Spinal cord (tissue), 10 donors: ENCODE measurements at places on chromosomes 6 and 20. TPM values are rescaled to one million over a fixed set of nuclear protein-coding genes. Genes with fewer than 3 reads are reported as not detected.

FOXF2 gene
- total RNA-seq = 7.6 TPM

OTOR gene
- not detected for total RNA-seq

SLC17A9 gene
- total RNA-seq = 1.7 TPM

DUSP15 gene
- 7.8 TPM for total RNA-seq

ATP6V1G2 gene
- total RNA-seq = 32.2 TPM

OR2B3 gene
- total RNA-seq = not detected

TBCC gene
- total RNA-seq = 35.8 TPM

DPPA5 gene
- not detected for total RNA-seq

ZSCAN31 gene
- 19.9 TPM for total RNA-seq

ELOVL4 gene
- 11.0 TPM for total RNA-seq

RSPO3 gene
- 4.0 TPM for total RNA-seq

SLC17A2 gene
- total RNA-seq = not detected

NXT1 gene
- 16.0 TPM for total RNA-seq

WFDC10B gene
- not detected for total RNA-seq

EYA2 gene
- 28.2 TPM for total RNA-seq

PGC gene
- total RNA-seq = not detected

COL20A1 gene
- 10.3 TPM for total RNA-seq

GMPR gene
- total RNA-seq = 39.4 TPM

LY6G6D gene
- 6.6 TPM for total RNA-seq

MOG gene
- total RNA-seq = 22.6 TPM

RSPH9 gene
- total RNA-seq = 4.7 TPM

SLA2 gene
- total RNA-seq = not detected

SLC32A1 gene
- total RNA-seq = 3.1 TPM

TMC2 gene
- total RNA-seq = 1.2 TPM

MUCL3 gene
- total RNA-seq = not detected

MMP24OS gene
- total RNA-seq = 19.1 TPM

MUC21 gene
- total RNA-seq = not detected

PBOV1 gene
- not detected for total RNA-seq

SLC52A3 gene
- 1.0 TPM for total RNA-seq

NUS1 gene
- 13.8 TPM for total RNA-seq

HLA-DQB1 gene
- 6.9 TPM for total RNA-seq

SLC35A1 gene
- 34.7 TPM for total RNA-seq

OPRM1 gene
- 2.8 TPM for total RNA-seq

ANGPT4 gene
- 0.39 TPM for total RNA-seq

KCNS1 gene
- 4.0 TPM for total RNA-seq

ITPR3 gene
- 6.6 TPM for total RNA-seq

MRPS18A gene
- total RNA-seq = 56.6 TPM

HDGFL1 gene
- total RNA-seq = not detected

SCP2D1 gene
- not detected for total RNA-seq

IL20RA gene
- 1.3 TPM for total RNA-seq

LINC00237 gene
- 4.4 TPM for total RNA-seq

CDH4 gene
- total RNA-seq = 5.8 TPM

TINAG gene
- total RNA-seq = not detected

ADGB gene
- 6.6 TPM for total RNA-seq

C6orf15 gene
- not detected for total RNA-seq

IMPG1 gene
- total RNA-seq = 0.10 TPM

PTK7 gene
- 43.7 TPM for total RNA-seq

POPDC3 gene
- total RNA-seq = 9.0 TPM

CGA gene
- not detected for total RNA-seq

SCGN gene
- total RNA-seq = 1.2 TPM

ECT2L gene
- 0.89 TPM for total RNA-seq

SIRPA gene
- 22.1 TPM for total RNA-seq

LHFPL5 gene
- 0.44 TPM for total RNA-seq

NKAIN2 gene
- 44.9 TPM for total RNA-seq

SLC2A10 gene
- total RNA-seq = 19.5 TPM

ENPP3 gene
- total RNA-seq = 2.1 TPM
